Kidney tubule cell (primary cell): ENCODE measurements at places on chromosomes 6 and 20.
A peak's percentile ranks its signal among the peaks of the same experiment; 100 is the strongest.

DNA sequence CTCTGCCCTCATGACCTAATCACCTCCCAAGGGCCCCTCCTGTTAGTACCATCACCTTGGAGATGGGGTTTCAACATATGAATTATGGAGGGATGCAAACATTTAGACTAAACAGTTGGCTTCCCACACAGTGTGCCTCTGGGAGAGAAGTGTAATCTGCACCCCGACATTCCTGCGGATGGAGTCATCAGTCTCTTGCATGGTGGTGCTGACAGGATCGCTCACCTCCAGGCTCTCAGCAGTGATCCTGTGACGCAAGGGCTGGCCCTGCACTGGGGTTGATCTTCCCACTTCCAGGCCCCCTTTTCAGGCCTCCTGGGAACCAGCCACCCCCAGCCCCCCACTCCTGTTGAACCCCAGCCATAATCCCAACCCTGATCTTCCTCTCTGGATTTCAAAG, 16.0 kb upstream of the PI16 start:
- no peak for DNase-seq

DNA sequence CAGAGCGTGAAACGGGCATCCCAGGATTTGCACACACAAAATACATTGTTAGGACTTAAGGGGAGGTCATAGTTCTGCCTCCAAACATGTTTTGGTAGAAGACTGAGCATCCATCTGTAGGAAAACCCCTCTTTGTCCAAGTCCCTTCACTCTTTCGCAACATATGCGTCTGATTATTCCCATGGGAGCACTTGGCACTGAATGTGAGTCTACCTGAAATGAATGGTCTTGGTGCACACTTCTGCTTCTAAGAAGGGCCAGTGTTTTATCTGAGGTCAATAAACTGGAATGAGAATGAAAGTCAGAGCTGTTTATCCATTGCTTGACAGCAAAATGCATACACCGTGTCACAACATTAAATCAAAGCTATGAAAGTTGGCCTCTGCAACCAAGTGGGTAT, 33.0 kb downstream of the GJA10 start:
- no peak for DNase-seq

GRCh38 chr20:25071734-25072133, 10.2 kb downstream of the VSX1 start:
- peak; percentile 33 for DNase-seq

DNA sequence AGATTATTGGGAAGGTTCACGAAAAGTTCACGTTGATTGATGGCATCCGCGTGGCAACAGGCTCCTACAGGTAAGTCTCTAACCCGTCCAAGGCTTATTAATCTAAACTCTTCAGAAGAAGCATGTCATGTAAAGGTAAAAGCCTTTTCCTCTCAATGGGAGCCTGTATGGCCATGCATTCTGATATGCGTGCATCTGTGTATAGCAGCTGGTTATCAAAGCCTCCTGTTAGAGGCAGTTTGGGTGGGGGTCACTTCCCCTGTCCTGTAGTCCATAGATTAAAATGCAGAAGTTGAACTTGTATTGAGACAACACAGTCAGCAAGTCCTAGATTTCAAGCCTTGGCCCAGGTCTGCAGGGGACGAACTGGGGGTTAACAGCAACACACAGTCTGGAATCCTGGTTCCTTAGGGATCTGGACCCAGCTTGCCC, 14.2 kb upstream of the DHX35 start:
- DNase-seq: no peak

DNA sequence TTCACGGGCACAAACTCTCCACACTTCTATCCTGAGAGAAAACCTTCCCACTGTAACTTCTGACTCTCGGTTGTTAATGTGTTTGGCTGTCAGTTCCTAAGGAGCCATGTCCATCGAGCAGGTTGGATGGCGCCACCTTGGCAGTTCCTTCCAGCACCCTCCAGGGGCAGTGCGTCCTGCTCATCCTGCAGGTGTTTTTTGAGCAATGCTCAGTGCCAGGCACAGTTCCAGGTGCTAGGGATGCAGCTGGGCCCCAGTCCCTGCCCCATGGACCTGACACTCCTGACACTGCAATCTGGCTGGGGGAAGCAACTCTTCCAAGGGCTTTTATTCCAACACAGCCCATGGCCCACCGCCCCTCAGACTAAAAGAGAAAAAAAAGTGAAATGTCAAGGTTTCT, 376.4 kb downstream of the PREX1 start:
- DNase-seq: no peak

- DNase-seq: no peak
Measured at GRCh38 chr20:34165018-34165619, 53.1 kb upstream of the EIF2S2 start.

DNA sequence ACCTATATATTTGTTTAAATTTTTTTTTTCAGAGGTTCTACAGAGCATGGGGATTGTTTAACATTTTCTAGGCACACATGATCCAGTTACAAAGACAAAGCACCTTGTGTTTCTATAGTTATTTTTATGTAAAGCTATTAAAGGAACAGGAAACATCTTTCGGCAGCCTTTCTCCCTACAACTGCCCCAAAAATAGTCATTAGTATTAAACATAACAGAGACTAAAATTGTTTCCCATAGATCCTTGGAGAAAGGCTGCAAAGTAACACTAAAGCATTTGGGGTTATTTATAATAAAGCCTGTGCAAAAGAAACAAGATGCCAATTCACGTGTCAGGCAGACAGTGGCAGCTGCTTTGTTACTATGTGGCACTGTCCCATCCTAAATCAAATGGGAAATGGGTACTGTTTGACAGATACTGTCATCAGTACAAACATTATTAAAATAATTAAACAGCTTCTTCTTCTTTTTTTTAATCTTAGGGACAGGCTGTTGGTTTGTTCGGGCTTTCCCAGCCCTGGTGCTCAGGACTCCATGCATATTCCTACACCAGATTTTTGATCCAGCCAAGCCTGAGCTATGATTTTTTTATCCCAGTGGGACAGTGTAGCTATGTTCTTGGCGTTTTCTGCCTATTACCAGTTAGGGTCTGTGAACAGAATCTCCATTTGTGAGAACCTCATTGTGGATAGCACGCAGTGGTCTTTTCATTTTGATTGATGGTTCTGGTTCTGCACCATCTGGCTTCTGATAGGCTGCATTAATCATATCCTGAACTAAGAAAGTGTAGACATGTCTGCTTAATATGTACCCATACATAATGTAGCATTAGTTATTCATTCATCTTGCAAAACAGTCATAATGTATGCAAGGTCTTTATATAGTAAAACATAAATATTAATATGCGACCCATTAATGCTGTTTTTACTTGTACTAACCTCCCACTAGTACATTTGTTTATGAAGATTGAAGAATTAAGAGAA, 460.4 kb upstream of the SOX4 start:
- no peak for DNase-seq

DNA sequence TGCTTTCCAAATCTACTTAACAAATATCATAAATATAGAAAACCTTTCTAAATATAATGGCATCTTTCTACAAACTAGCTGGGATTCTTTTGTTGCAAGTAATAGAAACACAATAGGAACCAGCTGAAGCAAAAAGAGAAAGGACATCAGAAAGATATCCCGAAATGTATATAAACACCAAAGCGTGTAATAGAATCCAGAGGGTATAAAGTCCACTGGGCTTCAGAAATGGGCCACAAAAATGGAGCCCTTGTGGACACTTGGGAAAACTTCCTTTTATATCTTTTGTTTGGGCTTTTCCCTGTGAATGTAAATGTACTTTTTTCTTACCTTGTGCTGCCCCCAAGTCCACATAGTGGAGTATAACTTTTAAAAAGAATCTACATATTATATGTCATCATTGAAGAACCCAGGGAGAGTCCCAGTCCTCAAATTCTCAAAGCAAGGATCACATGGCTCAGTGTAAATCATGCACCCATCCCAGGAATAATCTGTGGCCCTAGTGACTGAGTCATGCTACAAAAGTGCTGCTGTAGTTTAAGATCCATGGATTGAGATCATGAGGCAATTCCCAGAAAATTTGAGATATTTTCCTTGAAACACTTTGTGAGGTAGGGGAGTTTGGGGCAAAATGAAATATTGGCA, 457.0 kb downstream of the EPM2A start:
- DNase-seq: peak; percentile 66

- DNase-seq: no peak
Measured at GRCh38 chr6:135902756-135903331, 51.3 kb downstream of the PDE7B start.

DNA sequence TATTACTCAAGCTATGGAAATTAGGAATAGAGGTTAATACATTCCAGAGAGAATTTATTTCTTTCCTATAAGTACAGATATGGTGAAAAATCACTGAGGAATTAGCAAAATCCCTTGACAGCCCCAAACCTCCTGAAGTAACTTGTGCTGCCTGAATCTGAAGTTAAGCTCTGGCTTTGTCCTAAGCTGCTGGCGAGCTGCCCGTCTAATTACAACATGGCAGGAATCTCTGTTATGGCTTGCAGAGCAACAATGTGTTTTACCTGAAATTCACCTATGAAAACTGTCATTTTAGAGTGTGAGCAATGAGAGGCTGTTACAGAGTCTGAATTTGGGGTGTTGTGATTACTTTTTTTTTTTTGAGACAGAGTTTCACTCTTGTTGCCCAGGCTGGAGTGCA, 22.5 kb upstream of the IYD start:
- DNase-seq: no peak

DNA sequence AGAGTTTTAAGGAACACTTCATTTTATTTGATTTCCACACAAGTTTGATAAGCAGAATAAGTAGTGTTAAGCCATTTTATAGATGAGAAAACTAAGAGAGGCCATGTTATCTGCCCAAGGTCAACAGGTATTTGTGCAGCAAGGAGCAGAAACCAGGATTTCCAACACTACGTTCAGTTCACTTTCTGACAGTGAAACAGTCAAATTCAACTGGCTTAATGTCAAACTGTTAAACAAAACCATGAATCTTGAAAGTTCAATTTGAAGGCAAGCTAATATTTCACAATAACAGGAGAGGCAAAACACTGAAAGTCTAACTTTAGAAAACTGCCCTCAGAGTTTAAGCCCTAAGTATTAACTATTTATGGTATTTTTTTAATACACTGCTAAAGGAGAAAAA, 32.6 kb downstream of the DTNBP1 start:
- no peak for DNase-seq

- no peak for DNase-seq
Measured at GRCh38 chr6:38783443-38784228, 68.5 kb downstream of the DNAH8 start.

DNA sequence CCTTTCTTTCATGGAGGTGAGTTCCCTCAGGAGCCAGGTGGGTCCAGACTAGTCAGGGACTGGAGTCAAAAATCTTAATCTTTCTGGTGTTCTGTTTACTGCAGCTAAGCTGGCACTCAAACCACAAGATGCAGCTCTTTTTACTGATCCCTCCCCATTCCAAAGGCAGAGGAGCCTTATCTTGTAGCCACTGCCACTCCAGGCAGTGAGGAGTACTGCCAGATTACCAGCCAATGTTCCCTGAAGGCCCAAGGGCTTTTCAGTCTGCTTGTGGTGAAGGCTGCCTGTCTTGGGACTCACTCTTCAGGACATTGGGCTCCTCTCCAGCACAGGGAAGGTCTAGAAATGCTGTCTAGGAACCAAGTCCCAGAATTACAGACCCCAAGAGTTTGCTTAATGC, 490.4 kb upstream of the ADGRB3 start:
- DNase-seq: no peak

DNA sequence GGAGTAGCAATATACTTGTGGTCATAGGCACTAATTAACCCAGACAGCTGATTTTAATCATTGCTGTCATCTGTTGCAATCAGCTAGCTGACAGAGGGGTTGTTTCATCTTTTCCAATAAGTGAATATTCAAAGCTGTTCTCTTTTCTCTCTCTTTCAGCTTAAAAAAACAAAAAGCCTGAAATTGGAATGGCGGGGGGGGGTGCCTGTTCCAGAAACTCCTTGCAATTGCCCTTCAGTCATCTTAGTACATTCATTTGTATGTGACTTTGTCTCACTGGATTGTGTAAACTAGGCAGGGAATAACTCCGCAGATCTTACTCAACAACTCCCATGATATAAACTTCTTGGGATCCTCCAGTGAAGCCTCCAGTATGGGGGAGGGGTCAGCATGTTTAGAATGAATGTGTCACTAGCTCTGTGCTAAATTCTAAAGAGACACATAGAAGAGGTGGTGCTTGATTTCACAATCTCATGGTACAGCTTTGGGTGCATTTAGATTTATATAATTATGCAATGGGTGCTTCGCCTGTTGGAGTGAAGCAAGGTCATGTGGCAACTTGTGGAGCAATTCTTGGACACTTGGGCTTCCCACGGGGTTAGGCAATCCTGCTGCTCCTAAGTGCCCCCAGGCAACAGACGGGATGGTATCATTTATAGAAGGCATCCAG, 40.1 kb downstream of the SLC24A3 start:
- DNase-seq: no peak

GRCh38 chr20:17925141-17925939, 43.3 kb downstream of the SNX5 start:
- no peak for DNase-seq

GRCh38 chr6:27422651-27423332, 34.2 kb downstream of the ZNF391 start:
- DNase-seq: no peak

- no peak for DNase-seq
Measured at GRCh38 chr20:55424968-55425367, 580.4 kb downstream of the CBLN4 start.

GRCh38 chr6:36852481-36853147, 13.4 kb upstream of the CPNE5 start:
- DNase-seq: peak; percentile 77

GRCh38 chr6:160678230-160678629, 14.2 kb upstream of the LPA start:
- no peak for DNase-seq

GRCh38 chr6:129684903-129685661, 24.9 kb downstream of the ARHGAP18 start:
- DNase-seq: peak; percentile 27

GRCh38 chr6:107729098-107729497, 95.0 kb downstream of the SCML4 start:
- DNase-seq: no peak

DNA sequence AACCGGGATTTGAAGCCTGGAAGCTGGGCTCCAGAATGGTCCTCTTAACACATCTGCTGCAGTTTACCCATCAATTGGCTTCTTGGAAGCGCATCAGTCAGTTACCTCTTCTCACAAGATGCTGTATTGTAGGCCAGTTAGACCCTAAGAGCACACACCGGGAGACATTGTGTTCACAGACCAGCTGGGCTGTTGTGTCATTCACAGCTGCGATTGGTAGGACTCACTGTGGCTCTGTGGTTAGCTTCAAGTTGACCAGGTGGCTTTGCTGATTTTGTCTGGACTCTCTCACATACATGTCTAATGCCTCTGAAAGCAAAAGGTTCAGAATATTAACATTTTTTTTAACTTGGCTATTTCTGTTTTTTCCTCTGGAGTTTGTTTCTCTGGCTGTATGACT, 64.8 kb downstream of the SNX9 start:
- no peak for DNase-seq

DNA sequence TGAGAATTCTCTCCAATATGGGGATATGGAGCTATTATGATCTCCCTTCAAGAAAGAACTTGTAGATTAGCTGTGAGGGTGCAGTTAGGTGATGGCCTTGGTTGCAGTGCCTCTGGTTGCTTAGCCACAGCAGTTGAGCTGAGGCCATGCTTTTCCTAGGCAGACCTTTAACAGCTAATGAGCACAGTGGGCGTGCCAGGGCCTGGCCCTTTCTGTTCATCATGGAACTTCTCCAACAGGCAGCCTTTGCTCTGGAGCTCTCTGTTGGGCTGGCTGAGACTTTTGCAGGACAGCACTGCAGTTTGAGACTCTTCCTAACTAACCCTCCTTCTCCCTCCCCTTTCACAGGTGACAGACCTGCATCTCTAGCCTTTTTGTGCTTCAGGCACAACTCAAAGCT, 39.7 kb upstream of the TMEM170B start:
- no peak for DNase-seq

- peak; percentile 23 for DNase-seq
Measured at GRCh38 chr6:68778356-68779020, 143.4 kb downstream of the ADGRB3 start.
